Stimulated activated CD4-positive, alpha-beta T cell treated with anti-CD3 and anti-CD28 coated beads, Interleukin-2, amount 100 ng/mL, for 48 hours (primary cell): ENCODE measurements at places on chromosomes 5 and 9.

DNA sequence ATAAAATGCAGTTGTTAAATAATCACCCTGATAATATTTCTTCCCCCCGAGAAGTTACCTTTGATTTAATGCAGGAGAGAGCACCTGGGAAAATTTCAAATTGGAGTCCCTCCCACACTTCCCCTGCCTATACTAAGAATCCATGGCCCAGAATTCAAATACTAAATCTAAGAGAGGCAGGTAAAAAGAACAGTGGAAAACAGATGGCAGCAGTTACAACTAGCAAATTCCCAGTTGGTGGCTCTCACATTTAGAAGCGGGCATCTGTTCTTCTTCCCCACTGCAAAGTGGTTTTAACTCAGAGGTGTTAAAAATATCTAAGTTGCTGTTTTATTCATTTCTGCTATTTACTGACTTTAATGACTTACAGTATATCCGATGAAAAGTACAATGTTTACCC, 210.4 kb upstream of the ELAVL2 start:
- no peak for DNase-seq

GRCh38 chr9:131365546-131365945, 28.3 kb upstream of the PRRC2B start:
- no peak for DNase-seq

GRCh38 chr9:138051586-138052321, 174.2 kb downstream of the CACNA1B start:
- DNase-seq, result no peak

GRCh38 chr9:84781458-84781857, 111.9 kb downstream of the NTRK2 start:
- DNase-seq, result peak; percentile 8

DNA sequence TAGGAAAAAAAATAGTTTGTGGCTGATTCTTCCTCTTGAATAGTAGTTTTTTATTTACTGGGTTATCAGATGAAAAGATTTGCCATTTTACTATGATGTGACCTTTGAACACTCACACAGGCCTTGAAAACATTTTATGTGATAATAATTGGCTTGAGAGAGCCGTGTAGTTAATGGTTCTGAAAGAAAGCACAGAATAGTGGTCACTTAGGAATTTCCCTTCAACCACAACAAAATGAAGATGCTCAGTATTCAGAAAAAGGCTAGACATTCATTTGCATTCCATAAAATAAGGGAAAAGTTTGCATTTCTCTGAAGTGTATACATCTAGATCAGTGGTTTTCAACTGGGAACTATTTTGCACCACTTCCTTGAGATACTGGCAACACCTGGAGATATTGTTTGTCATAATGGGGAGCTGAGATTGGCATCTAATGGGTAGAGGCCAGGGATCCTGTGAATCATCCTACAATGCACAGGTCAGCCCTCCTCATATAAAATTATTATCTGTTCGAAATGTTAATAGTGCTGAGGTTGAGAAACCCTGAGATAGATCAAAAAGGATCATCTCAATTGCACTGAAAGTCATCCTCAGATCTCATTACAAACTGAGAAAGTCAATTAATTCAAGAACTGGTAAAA, 446.4 kb upstream of the CCNG1 start:
- no peak for DNase-seq

DNA sequence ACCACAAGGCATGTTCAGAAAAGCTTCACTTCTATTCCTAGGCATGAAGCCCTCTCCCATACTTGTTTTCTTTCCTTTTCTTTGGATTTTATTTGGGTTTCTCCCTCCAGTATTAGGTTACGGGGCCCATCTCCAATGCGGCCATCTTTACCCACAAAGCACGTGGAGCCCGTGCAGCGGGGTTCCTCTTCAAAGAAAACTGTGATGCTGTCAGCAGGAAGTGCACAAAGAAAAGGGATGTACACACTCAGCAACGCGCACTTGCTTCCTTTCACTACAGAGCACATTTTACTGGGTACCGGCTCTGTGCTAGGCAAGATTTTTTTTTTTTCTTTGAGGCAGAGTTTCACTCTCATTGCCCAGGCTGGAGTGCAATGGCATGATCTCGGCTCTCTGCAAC, 106.6 kb downstream of the COL23A1 start:
- DNase-seq, result peak; percentile 24

GRCh38 chr5:110104726-110105669, 415.3 kb downstream of the MAN2A1 start:
- DNase-seq, result no peak

DNA sequence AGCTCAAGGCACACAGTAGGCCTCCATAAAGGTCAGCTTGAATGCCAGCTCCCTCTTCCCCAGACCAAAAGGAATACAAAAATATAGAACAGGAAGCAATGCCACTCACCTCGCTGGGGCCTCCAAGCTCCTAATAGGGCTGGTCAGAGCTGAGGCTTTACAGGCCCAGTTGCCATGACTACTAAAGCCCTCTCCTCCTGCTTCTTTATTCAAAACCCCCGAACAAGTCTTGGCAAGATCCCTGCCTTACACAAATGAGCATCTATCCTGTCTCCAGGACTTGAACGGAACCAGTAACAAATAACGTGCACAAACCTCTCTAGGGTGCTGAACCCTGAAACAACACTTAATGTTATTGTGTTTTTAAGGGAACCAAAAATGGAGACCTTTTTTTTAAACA, 136.3 kb downstream of the SIL1 start:
- DNase-seq, result no peak

DNA sequence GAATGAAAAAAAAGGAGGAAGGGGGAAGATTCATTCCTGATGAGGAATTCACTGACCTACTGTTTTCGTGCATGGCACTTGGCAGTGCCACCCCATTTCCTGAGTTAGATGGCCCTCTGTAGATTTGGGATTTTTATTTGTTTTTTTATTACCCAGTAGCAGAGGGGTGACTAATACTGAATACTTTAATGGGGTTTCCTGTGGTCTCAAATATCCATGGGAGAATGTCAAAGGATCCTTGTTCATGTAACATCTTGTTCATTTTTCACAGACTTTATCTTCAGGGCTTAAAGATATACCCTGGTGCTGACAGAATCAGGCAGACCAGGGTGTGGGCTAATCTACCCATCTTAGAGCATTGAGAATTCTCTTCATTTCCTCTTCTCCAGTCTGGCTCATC, 93.0 kb downstream of the MAMDC2 start:
- no peak for DNase-seq

DNA sequence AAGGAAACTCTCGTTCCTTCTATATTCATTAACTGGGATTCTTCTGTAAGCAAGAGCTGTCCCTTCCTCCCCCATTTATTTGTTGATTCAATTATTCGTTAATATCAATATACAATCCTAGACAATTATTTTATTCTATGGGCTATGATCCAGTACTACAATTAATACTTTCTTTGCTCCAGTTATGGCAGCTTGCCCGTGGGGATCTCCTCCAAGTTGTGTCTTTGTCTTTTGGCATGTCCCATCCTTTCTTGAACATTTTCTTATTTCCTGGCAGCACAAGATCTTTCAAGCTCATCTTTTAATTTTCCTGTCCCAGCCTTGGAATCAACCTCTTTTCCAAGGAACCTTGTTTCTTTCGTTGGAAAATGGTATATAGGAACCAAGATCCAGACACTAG, 249.3 kb downstream of the GAS1 start:
- no peak for DNase-seq

DNA sequence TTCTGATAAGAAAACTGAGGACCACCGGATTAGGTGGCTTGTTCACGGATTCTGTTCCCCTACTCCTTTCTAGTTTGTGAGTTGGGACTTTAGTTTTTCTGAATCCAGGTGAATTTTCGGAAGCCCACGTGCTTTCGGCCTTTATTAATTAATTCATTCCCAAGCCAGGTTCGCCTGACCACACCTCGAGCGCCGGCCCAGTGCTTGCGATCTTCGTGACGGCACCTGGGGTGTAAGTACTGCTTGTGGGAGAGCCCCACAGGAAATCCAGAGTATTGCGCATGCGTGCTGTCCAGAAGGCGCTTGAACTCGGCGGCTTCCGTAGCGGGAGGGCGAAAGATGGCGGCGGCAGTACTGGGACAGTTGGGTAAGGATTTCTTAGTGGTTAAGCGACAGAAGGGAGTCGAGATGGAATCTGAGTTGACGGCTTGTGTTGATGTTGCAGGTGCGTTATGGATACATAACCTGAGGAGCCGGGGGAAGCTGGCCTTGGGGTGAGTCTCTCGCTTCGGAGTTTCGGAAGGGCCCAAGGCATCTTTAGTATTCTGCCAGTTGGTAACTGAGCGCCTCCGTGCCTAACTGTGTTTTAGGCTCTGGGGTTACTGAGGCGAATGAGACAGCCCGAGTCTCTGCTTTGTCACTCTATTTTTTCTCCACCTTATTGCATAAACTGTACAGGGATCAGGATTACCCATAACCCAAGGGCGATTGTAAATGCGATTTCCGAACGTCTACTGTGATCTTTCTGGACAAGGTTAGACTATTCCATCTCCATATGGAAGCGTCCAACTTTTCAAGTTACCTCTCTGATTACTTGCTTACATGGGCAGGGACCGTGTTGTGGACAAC, at the start of gene MRPL22:
Gene MRPL22, plus strand, starts transcription at position 302 of the 849 bp plus-strand sequence. Its CDS starts 38 bp downstream, at position 340.
- peak; percentile 94 for DNase-seq

DNA sequence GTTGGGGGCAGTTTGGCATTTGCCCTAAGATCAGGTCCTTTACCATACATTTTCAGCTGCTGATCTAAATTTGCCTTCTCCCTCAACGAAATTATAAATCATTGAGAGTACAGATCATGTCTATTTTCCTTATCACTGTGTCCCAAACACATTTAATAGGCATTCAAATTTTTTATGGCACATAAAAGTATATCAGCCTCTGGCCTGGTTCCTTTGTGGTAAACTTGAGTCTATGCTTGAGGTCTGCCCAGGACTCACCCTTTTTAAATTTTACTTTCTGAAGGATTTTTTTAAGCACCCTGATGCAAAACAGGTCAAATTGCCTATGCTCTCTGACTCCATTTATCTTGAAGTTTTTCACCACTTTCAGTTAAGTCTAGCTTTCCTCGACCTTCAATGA, 163.6 kb upstream of the GRIN3A start:
- DNase-seq, result no peak

GRCh38 chr9:27387722-27388121, 90.8 kb upstream of the EQTN start:
- DNase-seq, result no peak

DNA sequence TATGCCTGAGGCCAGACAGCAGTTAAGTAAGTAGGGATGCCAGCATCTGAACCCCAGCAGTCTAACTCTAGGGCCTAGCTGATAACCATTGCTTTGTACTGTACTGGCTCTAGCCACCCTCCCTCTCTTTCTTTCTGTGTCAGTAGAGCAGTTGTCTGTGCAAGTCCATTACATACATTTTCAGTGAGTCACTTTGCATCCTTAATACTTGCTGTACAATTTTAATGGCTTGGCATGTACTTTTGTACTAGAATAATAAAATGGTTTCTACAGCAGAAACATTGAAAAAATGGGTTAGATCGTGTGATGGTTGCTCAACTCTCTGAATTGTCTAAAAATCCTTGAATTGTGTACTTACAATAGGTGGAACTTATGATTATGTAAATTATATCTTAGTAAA, 1.5 kb upstream of the TTC39B start:
- DNase-seq, result no peak

- DNase-seq, result no peak
These were observed 213.3 kb downstream of the PCSK1 start for GRCh38 chr5:96219580-96220281.

- DNase-seq, result no peak
These were observed 113.6 kb downstream of the EFNA5 start for GRCh38 chr5:107557051-107557658.

- peak; percentile 7 for DNase-seq
These were observed 24.1 kb upstream of the PTGS1 start for GRCh38 chr9:122346478-122347347.

- no peak for DNase-seq
These were observed 75.3 kb downstream of the PTBP3 start for GRCh38 chr9:112258106-112258505.

- DNase-seq, result no peak
These were observed 53.1 kb downstream of the TLE1 start for GRCh38 chr9:81636255-81636599.

- no peak for DNase-seq
These were observed 22.5 kb downstream of the TICAM2 start for GRCh38 chr5:115579747-115580173.

DNA sequence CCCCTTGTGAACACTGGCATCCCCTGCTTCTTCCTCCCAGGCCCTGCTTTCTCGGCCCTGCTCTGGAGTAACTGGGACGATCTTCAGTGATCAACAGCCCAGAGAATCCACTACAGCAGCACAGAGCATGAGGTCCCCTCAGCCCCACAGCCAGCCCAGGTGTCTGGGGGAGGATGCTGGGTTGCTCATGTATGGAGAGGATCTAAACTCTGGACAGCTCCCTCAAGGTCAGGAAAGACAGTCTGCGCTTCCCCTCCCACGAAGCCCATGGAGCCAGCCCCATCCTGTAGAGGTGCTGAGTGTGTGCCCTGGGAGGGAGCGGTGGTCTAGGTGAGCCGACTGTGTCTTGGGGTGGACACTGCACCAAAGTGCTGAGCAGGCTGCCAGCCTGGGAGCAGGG, 190.2 kb downstream of the GABBR2 start:
- no peak for DNase-seq

GRCh38 chr9:4315582-4316215, 15.8 kb upstream of the GLIS3 start:
- DNase-seq, result peak; percentile 72

GRCh38 chr5:93192087-93192486, 388.9 kb downstream of the NR2F1-AS1 start:
- no peak for DNase-seq

DNA sequence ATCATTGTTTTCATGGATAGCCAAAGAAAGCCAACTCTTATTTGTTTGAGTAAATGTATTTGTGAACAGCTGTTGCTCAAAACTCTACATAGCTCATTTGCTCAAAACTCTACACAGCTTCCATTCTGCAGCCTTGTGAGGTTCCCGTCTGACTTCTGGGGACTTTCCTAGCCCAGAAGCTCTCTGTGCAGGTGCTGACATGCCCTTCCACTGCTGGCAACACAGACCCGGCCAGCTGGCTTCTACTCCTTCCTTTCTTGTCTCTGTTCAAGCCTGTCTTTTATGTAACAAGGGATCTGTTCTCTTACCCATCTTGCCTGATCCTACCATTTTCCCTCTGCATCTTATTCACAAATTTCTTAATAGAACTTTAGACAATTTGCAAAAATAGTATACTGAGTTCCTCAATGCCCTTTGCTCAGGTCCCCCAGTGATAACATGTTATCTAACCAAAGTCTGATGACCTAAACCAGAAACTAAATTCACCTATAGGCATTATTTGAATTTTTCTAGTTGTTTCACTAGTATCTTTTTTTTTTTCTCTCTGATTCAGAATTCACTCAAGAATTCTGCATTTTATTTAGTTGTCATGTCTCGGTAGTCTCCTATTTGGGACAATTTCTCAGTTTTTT, 556.5 kb upstream of the SEMA6A start:
- DNase-seq, result no peak

DNA sequence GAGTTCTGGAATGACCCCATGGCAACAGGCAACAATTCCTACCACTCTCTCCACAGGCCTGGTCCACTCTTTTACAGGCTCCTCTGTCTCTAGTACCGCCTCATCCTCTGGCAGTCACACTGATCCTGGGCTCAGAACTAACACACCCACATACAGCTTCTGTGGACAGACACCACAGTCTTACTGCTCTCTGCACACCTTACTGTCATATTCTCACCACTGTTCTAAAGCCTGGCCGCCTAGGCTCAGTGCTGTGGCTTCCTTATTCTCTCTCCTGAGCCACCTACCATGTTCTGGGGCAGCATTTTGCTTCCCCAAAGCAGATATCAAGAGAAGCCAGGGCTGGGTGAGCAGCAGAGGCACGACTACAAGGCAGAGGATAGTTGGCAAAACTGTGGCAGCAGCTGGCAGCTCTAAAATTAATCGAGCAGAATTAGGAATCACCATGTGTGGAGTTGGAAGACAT, 14.8 kb downstream of the REEP5 start:
- DNase-seq, result no peak

- no peak for DNase-seq
These were observed 569.6 kb upstream of the BRINP1 start for GRCh38 chr9:119938871-119939270.
